Activated T-helper 17 cell treated with anti-CD3 and anti-CD28 coated beads, Interleukin-2, amount 50 U/mL, for 72 hours (primary cell): ENCODE measurements at places on chromosomes 4 and X.

- no peak for ATAC-seq
Observed at GRCh38 chr4:39062094-39062769, at the start of gene KLHL5. Gene KLHL5, plus strand, starts transcription at chr4:39062232. Its CDS starts 421 bp downstream, at chr4:39062653.

DNA sequence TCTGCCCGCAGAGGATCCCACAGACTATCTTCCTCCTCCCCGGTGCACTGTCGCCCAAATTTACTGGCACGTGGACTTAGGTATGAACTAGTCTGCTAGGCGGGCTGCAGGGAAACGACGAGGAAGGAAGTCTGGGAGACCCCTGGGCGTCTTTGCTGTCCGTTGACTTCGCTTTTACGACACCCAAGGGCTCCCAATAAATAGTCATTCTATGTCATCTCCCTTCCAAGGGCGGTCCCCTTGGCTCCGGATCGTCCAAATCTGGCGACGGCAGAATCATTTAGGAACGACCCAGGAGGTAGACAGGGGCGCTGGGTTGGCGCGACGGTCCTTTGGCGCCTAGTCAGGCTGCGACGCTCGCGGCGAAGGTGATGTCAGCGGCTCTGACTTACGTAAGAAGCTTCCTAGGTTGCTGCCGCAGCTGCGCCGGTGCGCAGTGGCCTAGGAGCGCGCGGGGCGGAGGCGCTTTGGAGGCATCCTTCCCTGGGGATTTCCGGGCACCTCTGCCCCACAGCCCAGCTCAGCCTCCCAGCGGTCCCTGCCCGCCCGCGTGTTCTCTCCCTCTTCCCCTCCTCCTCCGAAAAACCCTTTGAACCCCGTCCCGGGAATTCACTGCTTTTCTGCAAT, 2.2 kb downstream of the NHS start:
- ATAC-seq, result peak; percentile 35

DNA sequence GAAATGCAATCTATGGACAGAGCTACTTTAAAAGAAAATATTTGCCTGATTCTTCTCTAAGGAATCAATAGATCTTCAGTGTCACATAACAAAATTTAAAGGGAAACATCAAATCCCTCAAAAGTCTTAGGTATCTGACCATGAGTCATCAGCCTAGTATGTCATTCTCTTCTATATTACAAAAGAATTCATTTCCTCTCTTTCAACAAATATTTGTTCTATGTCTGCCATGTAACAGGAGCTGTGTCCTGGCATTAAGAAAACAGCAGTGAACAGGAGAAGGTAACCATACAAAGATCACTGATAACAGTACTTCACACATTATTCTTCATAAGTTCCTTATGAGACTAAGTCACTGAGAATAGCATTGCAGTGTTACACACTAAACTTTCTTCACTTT, 243.6 kb upstream of the DKK2 start:
- ATAC-seq, result no peak

GRCh38 chr4:169745291-169745690, 12.5 kb downstream of the HPF1 start:
- peak; percentile 34 for ATAC-seq

- no peak for ATAC-seq
Observed at GRCh38 chr4:74018116-74018515, 19.6 kb upstream of the CXCL5 start.

DNA sequence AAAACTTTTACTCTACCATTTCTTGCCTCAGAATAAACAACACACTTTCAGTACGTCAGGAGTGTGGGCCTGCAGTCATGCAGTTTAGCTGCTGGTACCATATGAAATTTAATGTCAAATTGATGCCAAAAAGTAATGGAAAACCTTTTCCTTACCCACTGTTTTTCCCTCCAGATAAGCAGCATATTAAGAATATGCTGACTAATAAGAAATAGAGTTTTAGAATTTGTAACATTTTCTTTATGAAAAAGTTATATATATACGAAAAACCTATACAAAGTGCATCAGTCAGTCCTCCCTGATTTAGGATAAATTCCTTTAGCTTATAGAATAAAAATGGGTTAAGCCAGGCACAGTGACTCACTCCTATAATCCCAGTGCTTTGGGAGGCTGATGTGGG, 206.8 kb upstream of the PPARGC1A start:
- ATAC-seq, result no peak

GRCh38 chr4:142952821-142953580, 106.9 kb upstream of the INPP4B start:
- no peak for ATAC-seq

DNA sequence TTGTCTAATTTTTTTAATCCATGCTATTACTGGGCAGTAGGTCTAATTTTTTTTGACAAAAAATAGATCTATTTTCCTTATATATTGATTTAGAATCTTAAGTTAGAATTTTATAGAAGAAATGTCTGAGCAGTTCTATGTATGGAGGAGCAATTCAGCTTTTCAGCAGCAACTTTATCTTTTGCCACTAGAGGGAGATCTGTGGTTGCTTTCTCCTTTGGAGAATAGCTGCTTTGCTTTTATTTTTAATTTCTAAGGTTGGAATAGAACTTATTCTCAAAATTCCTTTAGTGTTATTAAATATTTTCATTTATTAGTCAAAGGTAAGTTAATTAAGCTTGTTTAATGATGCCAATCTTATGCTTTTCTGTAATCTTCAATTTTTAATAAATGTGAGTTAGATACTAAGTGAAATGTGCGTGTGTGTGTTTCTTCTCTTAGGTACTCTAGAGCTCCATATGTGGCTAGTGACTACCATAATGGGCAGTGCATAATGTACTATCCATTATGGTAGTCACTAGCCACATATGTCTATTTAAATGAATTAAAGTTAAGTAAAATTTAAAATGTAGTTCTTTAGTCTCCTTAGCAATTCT, 29.3 kb downstream of the FAM199X start:
- ATAC-seq, result peak; percentile 50

- ATAC-seq, result no peak
Observed at GRCh38 chr4:138595731-138596460, 353.7 kb upstream of the SLC7A11 start.

- ATAC-seq, result no peak
Observed at GRCh38 chrX:44971674-44972073, 98.7 kb downstream of the KDM6A start.

DNA sequence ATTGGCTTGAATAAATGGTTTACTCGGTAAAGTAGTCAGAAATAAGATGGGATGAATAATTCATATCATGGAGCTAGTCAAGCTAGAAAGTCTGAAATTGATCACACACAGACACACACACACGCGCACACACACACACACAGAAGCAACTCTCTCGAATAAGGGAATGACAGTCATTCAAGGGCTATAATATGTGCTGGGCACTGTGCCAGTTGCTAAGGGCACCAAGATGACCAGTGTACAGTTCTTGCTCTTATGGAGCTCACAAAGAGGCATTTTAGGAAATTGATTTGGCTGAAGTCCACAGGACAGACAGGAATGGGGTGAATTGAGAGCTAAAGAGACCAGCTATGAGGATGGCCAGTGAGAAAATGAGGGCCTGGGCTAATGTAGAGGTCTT, 34.2 kb upstream of the SH3D19 start:
- ATAC-seq, result no peak

DNA sequence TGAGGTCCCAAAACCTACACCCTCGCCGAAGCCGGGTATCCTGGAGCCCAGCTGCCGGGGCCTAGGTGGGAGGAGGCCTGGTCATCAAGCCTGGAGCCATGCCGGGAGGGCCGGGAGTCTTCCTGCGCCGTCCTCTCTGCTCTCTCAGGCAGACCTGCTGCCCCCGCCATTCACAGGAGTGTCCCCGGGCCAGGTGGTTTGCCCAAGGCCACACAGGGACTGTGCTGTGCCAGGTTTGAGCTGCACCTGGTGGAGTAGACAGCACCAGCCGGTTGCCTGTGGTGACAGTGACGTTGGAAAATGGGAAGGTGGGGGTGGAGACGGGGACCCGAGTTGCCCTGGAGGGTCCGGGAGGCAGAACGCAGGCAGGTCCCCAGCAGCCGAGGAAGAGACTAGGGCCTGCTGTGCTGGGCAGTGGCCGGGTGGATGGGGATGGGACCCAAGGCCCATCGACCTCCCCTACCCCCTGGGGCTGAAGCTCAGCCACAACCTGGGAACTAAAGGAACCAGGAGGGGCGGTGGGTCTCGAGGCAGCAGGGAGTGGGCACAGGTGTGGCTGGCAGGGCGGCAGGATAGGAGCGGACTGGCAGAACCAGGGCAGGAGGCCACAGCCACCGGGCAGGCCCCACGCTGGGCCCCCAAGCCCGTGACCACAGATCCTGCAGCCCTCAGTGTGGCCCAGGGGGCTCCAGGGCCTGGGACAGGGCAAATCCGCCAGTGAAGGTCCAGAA, 9.5 kb downstream of the DOK7 start:
- ATAC-seq, result no peak

GRCh38 chr4:2047781-2048581, 11.1 kb upstream of the NAT8L start:
- no peak for ATAC-seq

DNA sequence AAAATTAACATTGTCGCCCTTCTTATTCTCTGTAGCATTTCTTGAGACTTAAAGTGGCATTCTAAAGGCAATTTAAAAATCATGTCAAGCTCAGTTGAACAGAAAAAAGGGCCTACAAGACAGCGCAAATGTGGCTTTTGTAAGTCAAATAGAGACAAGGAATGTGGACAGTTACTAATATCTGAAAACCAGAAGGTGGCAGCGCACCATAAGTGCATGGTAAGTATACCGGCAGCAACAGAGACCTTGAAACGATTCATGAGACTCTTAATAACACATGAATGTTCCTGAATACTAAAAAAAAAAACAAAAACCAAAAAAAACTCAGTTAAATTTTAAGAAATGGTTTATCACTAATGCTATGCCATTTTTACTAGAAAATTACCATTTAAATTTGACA, 82.4 kb upstream of the HPRT1 start:
- ATAC-seq, result peak; percentile 18

- ATAC-seq, result peak; percentile 14
Observed at GRCh38 chrX:43949669-43950068, 23.5 kb downstream of the NDP start.

DNA sequence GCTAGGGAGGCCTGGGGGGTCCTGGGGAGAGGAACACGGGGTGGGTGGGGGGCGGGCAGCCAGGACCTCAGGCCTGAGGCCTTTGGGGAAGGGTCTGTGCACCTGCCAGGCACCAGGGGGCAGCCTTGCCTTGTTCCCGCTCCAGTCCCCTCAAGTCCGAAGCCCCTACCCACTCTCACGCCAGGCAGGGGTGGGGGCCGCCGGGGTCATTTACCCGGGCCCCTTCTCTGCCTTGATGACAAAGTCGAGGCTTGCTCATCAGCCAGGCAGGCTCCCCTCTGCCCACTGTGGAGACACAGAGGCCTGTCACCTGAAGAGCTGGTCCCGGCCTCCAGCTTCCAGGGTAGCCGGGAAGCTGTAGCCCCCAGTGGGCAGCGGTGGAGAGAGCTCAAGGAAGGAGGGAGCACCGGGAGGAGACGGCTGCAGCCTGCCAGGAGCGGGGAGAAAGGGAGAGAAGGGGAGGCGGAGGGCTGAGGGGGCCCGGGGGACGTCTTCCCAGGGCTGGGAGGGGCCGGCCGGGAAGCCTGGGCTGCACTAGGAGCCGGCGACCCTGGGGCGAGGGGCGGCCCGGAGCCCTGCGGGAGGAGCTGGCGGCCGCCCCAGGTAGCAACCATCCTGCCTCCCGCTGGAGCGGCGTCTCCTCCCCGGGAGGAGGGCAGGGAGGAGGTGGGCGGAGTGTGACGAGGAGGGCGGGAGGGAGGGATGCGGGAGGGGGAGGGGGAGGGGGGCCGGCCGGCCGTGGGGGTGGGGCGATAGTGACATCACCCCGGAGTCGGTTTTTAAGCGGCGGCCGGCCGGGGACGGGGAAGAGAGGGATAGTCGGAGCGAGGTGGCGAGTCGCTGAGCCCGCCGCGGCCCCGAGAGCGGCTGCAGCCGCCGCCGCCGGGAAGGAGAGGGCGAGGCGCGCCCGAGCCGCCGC, at the start of gene SLC6A8:
TSS of gene SLC6A8 (plus strand) at position 806 of the 919 bp plus-strand sequence. CDS start 649 bp downstream, outside the sequence.
- ATAC-seq, result peak; percentile 56

- no peak for ATAC-seq
Observed at GRCh38 chr4:147583876-147584275, 33.3 kb upstream of the TMEM184C start.

DNA sequence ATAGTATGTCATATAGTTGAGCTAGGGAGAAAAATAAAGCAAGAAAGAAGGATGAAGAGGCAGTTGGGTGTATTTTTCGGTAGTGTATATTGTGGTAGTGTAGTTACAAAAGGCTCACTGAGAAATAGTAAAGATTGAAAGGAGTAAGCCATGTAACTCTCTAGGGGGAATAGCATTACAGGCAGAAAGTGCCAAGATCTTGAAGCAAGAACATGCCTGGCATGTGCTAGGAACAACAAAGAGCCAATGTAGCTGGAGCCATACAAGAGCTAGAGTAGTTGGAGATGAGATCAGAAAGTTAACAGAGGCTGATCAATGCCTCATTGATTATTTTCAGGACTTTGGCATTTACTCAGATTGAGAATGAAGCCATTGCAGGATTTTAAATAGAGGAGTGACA, 3.0 kb downstream of the ABCE1 start:
- no peak for ATAC-seq

DNA sequence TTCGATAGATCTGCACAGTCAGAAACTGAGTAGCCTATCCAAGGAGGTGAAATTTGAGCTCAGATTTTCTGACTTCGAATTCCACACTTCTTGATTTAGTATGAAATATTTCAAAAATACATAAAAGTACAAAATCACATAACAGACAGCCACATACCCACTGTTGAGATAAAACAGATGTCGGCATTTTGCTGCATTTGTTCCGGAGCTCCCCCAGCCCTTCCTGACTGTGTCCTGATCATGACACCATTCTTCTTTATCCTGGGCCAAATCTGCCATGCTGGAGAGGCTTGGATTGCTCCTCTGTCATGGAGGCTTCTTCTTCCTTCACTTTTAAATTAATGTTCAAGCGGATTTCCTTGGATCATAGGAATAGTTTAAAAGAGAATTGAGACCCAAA, 124.2 kb upstream of the RBPJ start:
- ATAC-seq, result no peak

- ATAC-seq, result peak; percentile 59
Observed at GRCh38 chr4:165454426-165454825, 75.6 kb downstream of the CPE start.

DNA sequence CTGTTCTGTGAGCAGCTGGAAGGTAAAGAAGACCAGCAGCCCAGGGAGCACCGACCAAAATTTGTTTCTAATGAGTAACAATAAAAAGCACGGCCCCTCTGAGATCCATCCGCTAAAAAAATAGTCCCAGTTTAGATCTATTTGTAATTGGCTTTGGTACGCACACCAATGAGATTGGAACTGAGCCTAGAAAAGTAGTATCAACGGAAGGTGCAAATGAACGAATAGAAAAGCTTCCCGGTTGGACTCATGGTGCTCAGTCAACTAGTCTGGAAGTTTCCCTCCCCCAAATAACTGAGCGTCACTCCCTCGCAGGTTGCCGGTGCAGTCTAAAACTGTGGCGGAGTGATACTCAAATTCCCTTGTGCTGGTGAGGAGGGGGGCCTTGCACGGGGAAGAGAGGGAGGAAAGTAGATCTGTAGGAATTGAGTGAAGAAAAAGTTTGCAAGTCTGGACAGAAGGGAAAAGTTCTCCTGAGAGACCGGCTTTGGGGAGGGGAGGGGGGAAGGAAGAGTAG, at the start of gene COL4A5:
TSS of gene COL4A5 (plus strand) at position 413 of the 517 bp plus-strand sequence. CDS start 288 bp downstream, outside the sequence.
- ATAC-seq, result no peak

GRCh38 chrX:31227250-31227649, 155.4 kb upstream of the FTHL17 start:
- ATAC-seq, result no peak

GRCh38 chr4:3054169-3054759, 20.1 kb downstream of the HTT-AS start:
- no peak for ATAC-seq
